ENCODE measurements at places on chromosomes 7 and 10.

GRCh38 chr7:37180828-37181549, 267.7 kb downstream of the ELMO1 start:
- DNase-seq: no peak

- no peak for DNase-seq
Observed at GRCh38 chr7:90551036-90551435, 45.1 kb upstream of the CDK14 start.

- DNase-seq: no peak
Observed at GRCh38 chr10:129774736-129775401, 189.2 kb downstream of the EBF3 start.

- DNase-seq: no peak
Observed at GRCh38 chr7:41319581-41319980, 383.3 kb downstream of the INHBA start.

DNA sequence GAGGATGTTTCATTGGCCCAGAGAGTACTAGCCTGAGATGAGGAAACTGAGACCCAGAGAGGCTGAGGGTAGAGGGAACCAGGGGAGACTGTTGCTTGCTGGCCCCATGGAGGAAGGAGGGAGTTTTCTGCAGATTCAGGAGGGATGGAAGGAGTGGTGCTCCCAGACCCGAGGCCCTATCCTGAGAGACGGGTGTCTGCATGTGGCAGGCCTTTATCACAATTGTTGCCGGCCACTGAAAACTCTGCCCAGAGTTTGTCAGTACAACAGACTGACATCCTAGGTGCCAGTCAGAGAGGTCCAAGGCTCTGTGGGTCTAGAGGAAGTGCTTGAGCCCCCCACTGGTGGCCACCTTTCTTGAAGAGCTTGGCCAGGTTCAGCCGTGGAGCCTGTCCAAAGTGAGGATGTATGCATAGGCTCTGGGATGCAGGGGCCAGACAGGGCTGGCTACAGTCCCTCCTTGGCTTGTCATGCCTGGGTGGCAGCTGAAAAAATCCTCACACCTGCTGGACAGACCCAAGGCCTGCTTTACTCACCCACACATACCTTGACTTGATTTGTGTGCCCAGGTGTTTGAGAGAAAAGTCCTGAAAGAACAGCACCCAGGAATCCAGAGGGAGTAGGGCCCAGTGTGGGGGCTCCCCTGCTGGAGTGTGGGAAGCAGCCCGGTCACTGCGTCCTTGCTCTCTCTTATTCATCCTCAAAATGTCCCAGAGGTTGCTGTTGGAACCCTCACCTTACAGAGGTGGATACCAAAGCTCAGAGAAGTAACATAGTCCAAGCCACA, 65.2 kb downstream of the CLRN3 start:
- DNase-seq: no peak

GRCh38 chr10:110410329-110411046, 87.2 kb upstream of the DUSP5 start:
- no peak for DNase-seq

DNA sequence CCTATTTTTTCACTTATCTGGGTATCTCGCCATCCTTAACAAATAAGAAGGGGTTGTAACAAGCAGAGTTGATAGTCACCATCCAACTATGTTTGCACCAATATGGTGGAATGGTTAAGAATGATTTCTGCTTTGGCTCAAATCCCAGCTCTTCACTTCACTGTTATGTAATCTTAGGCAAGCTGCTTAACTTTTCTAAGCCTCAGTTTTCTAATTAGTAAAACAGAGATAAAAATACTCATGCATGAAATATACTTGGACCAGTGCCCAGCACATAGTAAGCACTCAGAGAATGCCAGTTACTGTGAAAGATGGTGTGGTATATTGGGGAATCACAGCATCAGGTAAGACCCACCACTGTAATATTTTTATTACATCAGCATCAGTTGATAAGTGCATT, 33.6 kb downstream of the ABCB1 start:
- DNase-seq: no peak

- DNase-seq: no peak
Observed at GRCh38 chr7:31788445-31788844, 101.4 kb downstream of the PPP1R17 start.

All from COLO829 (cell line).